Activated CD4-positive, alpha-beta T cell treated with anti-CD3 and anti-CD28 coated beads, Interleukin-2, amount 50 U/mL, for 48 hours (primary cell): ENCODE measurements at places on chromosomes 4 and X.

- DNase-seq = no peak
Observed at GRCh38 chrX:19695884-19696283, 180.6 kb upstream of the MAP3K15 start.

DNA sequence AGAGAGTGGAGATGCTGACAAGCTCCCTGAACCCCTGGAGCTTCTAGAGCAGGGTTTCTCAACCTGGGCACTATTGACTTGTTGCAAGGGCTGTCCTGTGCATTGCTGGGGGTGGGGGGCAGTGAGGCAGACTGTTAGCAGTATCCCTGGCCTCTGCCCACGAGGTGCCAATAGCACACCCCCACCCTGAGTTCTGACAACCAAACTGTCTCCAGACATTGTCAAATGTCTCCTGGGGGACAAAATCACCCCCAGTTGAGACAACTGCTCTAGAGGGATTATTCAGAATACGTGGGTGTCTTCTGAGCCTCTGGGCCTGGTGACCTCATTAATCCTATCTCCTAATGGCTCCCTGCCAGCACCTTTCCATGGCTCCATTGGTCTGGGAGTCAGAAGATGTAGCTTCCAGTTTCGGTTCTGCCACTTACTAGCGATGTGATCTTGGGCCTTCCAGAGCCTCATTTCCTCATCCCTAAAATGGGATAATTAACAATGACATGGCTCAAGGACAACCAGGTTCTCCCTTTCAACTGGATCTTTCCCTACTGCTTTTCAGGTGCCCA is 17.6 kb upstream of the PJA1 start:
- no peak for DNase-seq

- no peak for DNase-seq
Observed at GRCh38 chrX:17836830-17837229, 24.3 kb downstream of the RAI2 start.

DNA sequence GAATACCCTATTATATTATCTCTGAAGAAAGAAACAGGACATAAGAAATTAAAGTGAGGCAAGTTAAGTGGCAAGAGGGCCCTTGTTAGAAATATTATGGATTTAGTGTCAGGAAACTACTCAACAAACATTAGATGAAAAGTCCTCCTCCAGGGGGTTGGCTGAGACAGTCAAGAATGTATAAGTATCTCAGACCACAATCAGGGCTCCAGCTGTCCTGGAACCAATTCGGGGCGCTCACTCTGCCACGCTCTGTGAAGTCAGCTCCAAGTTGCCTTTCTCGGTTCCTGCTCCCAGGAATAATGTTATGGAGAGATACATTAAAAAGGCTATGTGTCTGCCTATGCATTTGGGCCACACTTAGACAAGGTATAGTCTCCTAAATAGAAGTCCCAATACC is 73.3 kb downstream of the RASGEF1B start:
- DNase-seq = no peak

- no peak for DNase-seq
Observed at GRCh38 chr4:124389591-124389990, 322.9 kb downstream of the ANKRD50 start.

- DNase-seq = no peak
Observed at GRCh38 chr4:168784786-168785461, 225.1 kb downstream of the CBR4 start.

- no peak for DNase-seq
Observed at GRCh38 chr4:149897783-149898182, 82.1 kb upstream of the IQCM start.

GRCh38 chrX:43682726-43683125 is 26.6 kb downstream of the MAOA start:
- DNase-seq = no peak

GRCh38 chrX:31212856-31213748 is 141.3 kb upstream of the FTHL17 start:
- DNase-seq = no peak

- DNase-seq = no peak
Observed at GRCh38 chrX:14777525-14777924, 95.3 kb downstream of the FANCB start.

- no peak for DNase-seq
Observed at GRCh38 chr4:55547466-55547770, 709 bp upstream of the CLOCK start.

DNA sequence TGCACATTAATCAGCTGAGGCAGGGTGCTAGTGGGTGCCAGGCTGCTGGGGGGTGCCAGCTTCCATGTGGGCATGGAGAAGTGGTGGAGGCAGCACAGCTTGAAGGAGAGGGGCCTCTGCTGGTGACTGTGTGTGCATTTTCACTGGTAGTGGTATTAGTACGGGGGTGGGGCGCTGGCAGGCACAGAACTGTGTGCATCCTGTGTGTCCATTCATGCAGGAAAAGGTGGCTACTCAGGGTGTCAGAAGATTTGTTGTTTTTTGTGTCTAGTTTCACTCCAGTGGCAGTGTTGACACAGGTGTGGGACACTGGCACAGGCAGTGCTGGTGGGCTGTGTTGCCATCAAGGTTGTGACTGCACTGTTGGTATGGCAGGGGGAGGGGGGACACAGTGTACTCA is 1303.6 kb downstream of the FAM133A start:
- no peak for DNase-seq

DNA sequence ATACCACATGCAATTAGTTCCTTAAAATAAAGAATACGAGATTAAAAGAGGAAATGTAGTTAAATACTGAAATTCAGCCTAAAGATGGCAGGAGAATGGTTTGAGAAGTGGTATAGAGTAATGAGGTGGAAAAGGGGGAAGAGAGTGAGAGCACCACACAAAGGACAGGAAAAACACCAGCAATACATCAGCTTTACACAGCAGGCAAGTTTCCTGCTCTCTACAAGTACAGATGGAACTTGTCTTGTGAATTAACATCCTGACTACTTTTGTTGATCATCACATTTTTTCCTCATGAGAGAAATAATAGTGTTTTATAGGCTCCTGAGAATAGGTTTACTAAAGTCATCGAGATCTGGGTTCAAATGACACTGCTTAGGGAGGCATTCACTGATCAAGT is 2.9 kb upstream of the UNC5C start:
- no peak for DNase-seq
